ENCODE measurements at places on chromosomes 2 and 18.

DNA sequence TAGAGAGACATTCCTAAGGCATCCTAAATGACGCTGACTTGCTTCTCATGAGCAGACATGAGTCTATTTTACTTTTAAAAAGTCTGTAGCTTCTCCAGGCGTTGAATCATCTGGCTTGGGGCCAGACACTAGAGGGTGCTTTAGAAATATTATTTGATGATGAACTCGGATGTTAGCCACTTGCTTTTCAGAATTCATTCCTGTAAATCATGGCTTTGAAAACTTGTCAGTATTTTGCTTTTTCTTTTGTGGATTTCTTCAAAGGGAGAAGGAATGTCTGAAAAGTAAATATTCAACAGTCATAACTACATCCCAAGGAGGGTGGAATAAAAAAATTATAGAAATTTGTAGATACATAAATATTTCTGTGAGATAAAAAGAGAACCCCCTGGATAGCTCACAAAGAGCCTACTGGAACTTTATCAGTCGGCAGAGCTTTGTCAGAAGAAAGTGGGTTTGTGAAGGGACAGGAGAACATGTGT lies 370.8 kb downstream of the OSR1 start:
- DNase-seq = peak; percentile 94

- DNase-seq = no peak
Measured at GRCh38 chr18:228586-228985, 39.3 kb downstream of the THOC1 start.

DNA sequence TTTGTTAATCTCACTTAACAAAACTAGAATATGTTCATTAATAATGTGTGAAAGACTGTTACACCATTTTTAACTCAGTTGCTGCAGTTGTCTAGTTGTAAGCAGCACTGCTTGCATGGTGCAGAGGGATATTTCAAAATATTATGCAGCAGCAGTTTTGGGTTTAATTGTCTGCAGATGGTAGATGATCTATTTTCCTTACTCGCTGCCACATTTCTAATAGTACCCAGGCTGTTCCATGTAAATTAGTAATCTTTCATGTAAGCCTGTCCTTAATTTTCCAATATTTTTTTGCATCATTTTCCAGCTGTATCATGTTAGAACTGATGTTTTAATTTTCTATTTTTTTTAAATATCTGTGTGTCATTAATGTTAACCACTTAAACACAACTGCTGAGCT lies 488.1 kb upstream of the RAB12 start:
- DNase-seq = no peak

- no peak for DNase-seq
Measured at GRCh38 chr2:172914341-172915008, 161.2 kb upstream of the MAP3K20 start.

GRCh38 chr2:206218796-206219499 lies 55.5 kb upstream of the ZDBF2 start:
- DNase-seq = no peak

GRCh38 chr2:238716171-238716570 lies 131.7 kb upstream of the TWIST2 start:
- DNase-seq = no peak

- DNase-seq = no peak
Measured at GRCh38 chr2:197079832-197080555, 153.5 kb upstream of the PGAP1 start.

GRCh38 chr2:235692671-235693171 lies 198.9 kb downstream of the AGAP1 start:
- no peak for DNase-seq

DNA sequence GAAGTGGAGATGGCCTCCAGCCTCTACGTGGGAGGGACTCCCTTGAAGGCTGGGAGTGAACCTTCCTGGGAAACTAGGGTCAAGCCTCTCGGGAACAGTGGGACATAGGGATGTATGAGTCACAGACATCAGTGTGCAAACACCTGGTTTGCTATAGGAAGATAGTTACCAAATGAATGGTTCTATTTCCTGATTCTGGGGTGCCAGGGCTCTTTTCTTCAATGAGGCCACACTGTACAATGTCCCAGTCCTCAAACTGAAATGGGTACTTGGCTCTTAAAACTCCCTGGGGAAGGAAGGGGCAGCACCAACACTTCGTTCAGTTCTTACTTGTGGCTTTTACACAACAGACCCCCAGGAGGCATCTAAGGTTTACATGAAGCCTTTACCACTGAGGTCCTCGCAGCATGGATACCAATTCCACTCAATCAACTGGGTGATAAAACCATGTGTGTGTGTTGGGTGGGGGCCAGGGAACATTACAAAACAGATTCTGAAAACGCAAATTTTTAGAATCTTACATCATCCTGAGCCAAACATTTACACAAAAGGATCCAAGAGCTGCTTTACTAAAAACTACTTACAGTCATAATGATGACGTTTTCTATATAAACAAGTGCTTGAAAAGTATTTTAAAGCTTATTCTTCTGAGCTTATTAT lies 10.4 kb downstream of the ERFE start:
- DNase-seq = peak; percentile 93

- no peak for DNase-seq
Measured at GRCh38 chr2:61367177-61367576, 103.7 kb downstream of the USP34 start.

- no peak for DNase-seq
Measured at GRCh38 chr2:160555420-160556071, 61.9 kb upstream of the RBMS1 start.

DNA sequence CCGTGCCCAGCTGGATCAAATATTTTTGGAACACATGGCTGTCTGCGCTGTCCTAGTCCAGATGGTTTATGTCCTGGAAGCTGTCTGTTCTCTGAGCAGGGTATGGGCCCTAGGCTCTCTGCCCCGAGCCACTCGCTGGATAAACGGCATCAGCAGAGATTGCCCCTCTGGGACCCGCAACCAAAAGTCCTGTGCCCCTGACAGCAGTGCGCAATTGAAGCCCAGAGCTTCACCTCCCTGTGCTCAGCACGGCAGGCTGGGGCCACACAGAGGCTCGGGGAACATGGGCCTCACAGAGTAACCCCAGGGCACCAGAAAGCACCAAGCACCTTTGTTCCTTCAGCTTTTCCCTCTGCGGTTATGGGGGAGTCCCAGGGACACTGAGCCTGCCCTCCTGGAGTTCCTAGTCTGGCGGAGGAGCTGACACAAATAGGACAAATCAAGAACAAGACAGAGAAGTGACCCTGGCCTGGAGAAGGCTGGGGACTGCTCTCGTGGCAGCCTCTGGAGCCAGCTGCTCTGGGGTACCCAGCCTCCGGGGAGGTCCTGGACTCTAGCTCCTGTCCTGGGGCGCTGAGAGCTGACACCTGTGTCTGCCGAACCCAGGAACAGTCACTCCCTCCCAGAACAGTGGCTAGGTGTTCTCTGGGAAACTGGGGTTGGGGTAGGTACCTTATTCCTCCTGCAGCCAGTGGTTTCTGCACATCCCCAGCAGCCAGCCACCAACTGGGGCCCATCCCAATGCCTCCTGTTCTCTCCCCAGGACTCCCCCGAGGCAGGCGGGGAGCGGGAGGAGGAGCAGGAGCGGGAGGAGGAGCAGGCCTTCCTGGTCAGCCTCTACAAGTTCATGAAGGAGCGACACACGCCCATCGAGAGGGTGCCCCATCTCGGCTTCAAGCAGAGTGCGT lies 12.3 kb downstream of the ARID5A start:
- DNase-seq = no peak

GRCh38 chr2:38057651-38058410 lies 18.1 kb downstream of the CYP1B1 start:
- DNase-seq = no peak

DNA sequence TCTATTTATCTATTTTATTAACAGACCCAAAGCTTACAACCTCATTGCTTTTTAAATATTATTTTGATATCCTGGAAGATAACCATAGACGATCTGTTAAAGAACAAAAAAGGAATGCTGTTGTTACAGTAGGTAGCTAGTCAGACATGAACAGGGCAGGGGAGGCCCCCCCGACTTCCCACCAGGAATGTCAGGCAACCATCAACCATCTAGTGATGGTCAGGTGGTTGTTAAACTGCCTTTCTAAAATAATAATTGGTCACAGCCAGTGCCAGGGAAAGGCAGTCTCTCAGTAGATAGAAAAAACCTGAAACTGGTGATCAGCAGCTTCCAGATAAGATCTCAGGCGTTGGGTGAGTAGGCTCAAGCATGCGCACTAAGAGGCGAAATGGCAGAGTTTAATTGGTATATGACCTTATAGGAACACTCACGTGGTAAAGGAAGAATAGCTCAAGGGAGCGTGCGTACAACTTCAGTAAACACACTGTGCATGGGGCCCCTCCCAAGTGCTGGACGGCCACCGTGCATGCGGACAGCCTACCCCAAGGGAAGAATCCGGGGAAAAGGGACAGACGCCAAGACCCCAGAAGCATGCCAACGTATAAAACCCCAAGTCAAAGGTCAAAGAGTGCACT lies 32.5 kb upstream of the CCL20 start:
- DNase-seq = no peak

- no peak for DNase-seq
Measured at GRCh38 chr2:186065491-186065890, 326.9 kb downstream of the FSIP2 start.

- DNase-seq = no peak
Measured at GRCh38 chr2:239156516-239157265, 244.1 kb downstream of the HDAC4 start.

DNA sequence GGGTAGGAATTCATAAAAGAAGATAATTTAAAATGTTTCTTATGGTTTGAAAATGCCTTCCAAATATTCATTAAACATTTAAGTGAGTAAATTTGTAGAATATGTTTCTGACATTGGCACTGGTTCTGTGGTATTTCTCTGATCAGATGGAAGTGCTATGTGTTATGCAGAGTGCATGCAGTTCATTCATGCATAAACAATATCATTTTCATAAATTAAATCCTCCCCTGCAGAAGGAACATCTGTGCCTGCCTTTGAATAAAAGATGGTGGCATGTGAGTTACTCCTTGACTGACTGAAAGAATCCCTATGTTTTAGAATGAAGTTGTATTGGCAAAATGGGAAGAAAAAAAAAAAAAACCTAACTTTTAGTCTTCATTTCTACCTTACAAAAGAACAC lies 5.9 kb downstream of the NEUROD1 start:
- no peak for DNase-seq

DNA sequence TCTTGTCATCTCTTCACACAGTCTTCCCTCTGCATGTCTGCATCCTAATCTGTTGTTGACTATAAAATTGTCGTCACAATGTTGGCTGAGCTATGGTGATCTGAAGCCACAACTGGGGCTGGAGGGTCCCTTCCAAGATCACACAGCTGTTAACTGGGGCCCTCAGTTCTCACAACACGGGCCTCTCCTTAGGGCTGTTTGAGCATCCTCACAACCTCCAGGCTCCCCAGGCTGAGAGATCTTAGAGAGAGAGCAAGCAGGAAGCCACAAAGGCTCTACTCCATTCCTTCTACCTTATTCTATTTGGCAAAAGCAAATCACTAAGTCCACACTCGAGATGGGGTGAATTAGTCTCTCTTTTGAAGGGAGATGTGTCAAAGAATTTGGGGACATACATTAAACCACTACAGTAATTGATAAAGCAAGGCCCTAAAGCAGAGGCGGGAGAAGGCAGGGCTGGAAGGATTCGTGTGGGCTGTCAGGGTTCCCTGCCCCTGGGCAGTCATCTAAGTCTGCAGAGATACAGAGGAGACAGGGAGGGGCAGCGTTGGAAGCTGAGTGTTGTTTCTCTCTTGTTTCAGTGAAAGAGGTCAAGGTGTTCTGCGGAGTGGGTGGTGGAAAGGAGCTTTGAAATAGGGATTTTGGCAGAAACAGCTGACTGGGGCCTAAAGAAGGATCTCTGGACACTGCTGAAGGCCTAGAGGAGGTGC lies 15.9 kb downstream of the MYO7B start:
- no peak for DNase-seq

GRCh38 chr18:22409445-22409844 lies 8.3 kb downstream of the CTAGE1 start:
- no peak for DNase-seq

DNA sequence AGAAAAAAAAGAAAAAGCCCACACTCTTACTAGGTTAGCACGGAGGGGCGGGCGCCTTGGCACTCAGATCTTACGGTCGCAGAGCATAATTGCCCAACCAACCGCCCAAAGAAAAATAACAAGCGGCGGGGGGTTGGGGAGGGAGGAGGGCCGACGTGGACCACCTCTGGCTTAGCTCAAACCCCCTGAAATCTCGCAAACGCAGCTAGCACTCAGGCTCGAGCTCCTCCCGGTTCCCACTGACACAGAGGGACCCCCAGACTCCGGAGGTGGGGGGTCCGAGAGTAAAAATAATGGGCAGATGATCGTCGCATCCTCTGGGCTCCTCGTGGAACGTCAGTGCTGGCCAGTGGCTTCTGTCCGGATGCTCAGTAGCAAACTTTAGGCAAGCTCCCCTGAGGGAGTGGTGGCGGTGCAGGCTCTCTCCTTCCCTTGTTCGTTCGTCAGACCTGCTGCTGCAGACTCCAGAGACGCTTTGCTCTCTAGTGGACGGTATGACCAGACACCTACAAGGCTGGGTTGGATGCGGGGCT lies 12.0 kb downstream of the CATIP start:
- DNase-seq = no peak

GRCh38 chr18:69127873-69128500 lies 272.7 kb upstream of the DOK6 start:
- peak; percentile 15 for DNase-seq

- DNase-seq = no peak
Measured at GRCh38 chr2:151729837-151730236, 4.4 kb downstream of the NEB start.

DNA sequence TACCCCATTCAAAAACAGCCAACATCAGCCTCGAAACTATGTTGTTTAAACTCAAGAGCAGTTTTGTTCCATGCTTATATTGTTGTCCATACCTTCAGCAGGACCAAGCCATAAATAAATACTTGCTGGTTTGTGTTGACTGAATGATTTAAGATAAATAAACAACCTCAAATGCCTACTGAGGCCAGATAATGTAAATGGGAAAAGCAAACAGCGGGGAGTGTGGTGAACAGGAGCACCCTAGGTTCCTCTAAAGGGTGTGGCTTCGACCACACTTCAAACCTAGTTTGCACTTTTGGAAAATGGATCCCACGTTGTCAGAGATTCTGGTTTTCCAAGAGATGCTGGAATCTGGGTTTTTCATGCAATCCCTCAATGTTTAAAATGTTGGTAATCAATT lies 1.7 kb upstream of the PMAIP1 start:
- DNase-seq = no peak
